Neural progenitor cell (in vitro differentiated cells): ENCODE measurements at places on chromosomes 4 and X. TPM values are rescaled to one million over a fixed set of nuclear protein-coding genes. Genes with fewer than 3 reads are reported as not detected.

FOXO4 gene
- 2.5 and 6.8 TPM in 2 replicates for total RNA-seq

TNIP3 gene
- not detected in 2 replicates for total RNA-seq

HDAC6 gene
- 127 and 135 TPM in 2 replicates for total RNA-seq

FBXO8 gene
- 21.5 and 28.4 TPM in 2 replicates for total RNA-seq

GRCh38 chrX:121407627-121408026 is 360.2 kb downstream of the GLUD2 start:
- H3K27me3 ChIP-seq = no peaks in the 10 kb centered on the region
- H3K27ac ChIP-seq = no peak overlapping the region

GRCh38 chr4:159137176-159137575 is 34.3 kb downstream of the RAPGEF2 start:
- peak; percentile 24 for DNase-seq
- no peaks in the 10 kb centered on the region for H3K36me3 ChIP-seq
- H3K27me3 ChIP-seq = no peaks in the 10 kb centered on the region
- H3K4me1 ChIP-seq = peaks cover 25% of the 10 kb centered on the region
- H3K4me3 ChIP-seq = no peak overlapping the region

GRCh38 chr4:166252487-166253402 is 379.7 kb downstream of the TLL1 start:
- H3K27me3 ChIP-seq = no peaks in the 10 kb centered on the region
- H3K4me1 ChIP-seq = no peaks in the 10 kb centered on the region
- H3K36me3 ChIP-seq = no peaks in the 10 kb centered on the region
- no peak overlapping the region for H3K4me3 ChIP-seq
- peak; percentile 57 for DNase-seq

- DNase-seq = no peak
- no peaks in the 10 kb centered on the region for H3K4me1 ChIP-seq
- no peaks in the 10 kb centered on the region for H3K27me3 ChIP-seq
- no peaks in the 10 kb centered on the region for H3K36me3 ChIP-seq
- H3K4me3 ChIP-seq = no peak overlapping the region
Observed at GRCh38 chrX:2732076-2732475, 19.8 kb upstream of the XG start.

DNA sequence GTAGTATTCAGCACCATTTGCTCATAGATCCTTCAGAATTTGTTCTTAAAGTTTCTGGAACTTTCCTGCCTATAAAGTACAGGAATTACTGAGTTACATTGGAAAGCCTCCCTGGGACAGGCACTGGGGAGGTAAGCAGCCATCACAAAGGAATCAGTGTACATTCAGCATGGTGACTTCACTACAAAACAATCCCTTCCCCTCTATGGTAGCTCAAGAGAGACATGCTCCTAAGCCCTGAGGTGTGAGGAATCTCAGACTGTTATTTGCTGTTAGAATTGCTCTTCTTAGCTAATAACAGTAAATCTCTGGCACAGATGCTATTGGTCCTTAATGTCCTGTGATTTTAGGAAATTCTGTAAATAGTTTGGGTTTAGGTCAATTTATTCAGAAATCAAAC is 1898.0 kb upstream of the PCDH7 start:
- DNase-seq = peak; percentile 8
- H3K27ac ChIP-seq = no peak overlapping the region
- no peaks in the 10 kb centered on the region for H3K4me1 ChIP-seq
- no peak overlapping the region for H3K4me3 ChIP-seq
- no peaks in the 10 kb centered on the region for H3K27me3 ChIP-seq
- no peaks in the 10 kb centered on the region for H3K36me3 ChIP-seq

DNA sequence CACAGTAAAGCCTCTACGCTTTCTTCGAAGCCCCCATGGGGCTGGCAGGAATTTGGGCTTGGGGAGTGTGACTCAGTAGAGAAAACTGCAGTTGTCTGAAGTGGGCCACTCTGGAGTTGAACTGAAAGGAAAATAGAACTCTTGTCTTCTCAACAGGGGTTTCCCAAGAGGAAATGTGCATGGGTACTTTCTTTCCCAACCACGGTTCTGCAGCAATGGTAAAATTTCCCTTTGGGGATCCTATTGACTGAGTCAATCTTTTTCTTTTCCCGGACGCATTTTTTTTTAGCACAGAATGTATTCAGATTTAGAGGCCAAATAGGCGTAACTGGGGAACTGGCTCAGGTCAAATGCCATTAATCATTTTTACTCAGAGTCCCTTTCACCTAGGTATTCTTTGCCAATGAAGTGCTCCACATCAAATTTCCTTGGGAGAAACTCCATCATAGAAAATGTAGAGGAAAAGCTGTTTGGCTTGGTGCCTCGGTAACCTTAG is 269.3 kb downstream of the STIM2 start:
- H3K4me1 ChIP-seq = peaks cover 4% of the 10 kb centered on the region
- no peaks in the 10 kb centered on the region for H3K27me3 ChIP-seq
- DNase-seq = no peak
- no peak overlapping the region for H3K4me3 ChIP-seq
- H3K36me3 ChIP-seq = no peaks in the 10 kb centered on the region

DNA sequence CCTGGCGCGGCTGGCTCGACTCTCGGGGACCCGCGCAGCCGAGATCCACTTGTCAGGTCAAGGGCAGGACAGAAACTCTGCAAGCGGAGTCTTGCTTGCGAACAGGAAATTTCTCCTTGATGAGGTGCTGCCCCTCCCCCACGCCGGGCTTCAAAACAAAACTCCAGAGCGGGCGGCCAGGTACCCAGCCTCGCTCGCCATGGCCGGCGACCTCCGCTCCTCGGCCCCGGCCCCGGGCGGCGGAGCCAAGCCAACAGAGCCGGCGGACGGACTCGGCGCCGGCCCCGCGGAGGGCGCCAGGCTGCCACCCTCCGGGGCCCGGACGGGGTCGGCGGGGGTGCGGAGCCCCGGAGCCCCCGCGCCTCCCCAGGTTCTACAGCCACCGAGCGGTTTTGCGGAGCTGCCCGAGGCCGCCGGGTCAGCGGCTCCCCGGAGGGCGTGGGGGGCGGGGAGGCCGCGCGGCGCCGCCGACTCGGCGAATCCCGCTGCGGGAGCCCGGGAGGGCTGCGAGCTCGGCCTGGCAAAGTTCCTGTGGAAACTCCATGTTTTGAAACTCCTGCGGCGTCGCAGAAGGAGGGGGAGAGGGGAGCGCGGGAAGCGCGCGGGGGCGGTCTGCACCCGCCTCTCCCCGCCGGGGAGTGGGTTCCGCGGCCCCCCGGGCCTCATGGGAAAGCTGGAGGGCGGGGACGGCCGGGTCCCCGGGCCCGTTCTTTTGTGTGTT is 11.7 kb upstream of the BCOR start:
- H3K27ac ChIP-seq = no peak overlapping the region
- H3K27me3 ChIP-seq = peaks cover 37% of the 10 kb centered on the region
- peak overlapping the region; percentile 73 for H3K4me3 ChIP-seq
- H3K36me3 ChIP-seq = no peaks in the 10 kb centered on the region
- H3K4me1 ChIP-seq = peaks cover 13% of the 10 kb centered on the region

GRCh38 chr4:184801781-184802696 is 23.7 kb downstream of the ACSL1 start:
- no peak overlapping the region for H3K4me3 ChIP-seq
- H3K27ac ChIP-seq = no peak overlapping the region
- peaks cover 95% of the 10 kb centered on the region for H3K27me3 ChIP-seq
